ENCODE measurements at places on chromosomes 4 and X. TPM values are rescaled to one million over a fixed set of nuclear protein-coding genes. Genes with fewer than 3 reads are reported as not detected.

DNA sequence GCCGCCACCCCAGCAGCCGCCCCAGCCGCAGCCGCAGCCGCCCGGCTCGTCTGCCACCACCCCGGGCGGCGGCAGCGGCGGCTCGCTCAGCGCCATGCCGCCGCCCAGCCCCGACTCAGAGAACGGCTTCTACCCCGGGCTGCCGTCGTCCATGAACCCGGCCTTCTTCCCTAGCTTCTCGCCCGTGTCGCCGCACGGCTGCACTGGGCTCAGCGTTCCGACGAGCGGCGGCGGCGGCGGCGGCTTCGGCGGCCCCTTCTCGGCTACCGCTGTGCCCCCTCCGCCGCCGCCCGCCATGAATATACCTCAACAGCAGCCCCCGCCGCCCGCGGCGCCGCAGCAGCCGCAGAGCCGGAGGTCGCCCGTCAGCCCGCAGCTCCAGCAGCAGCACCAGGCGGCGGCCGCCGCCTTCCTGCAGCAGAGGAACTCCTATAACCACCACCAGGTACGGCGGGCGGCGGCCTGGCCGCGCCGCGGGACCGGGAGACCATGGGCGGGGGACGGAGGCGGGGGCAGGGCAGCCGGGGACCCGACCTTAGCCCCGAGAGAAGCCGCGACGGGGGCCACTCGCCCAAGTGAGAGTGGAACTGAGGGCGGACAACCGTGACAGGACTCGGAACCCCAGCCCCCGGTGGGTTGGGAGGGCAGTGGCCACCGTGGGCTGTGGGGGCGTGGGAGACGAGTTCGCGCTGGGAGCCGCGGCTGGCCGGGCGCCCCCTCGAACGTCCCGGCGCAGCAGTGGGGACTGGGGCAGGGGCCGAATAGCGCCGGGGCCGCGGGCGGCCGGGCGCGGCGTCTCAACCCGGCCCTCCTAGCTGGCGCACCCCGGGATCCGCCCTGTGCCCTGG is 1.8 kb downstream of the CPEB2 start:
- H3K4me1 ChIP-seq = peaks cover 19% of the 10 kb centered on the region
- peaks cover 6% of the 10 kb centered on the region for H3K36me3 ChIP-seq
- H3K4me3 ChIP-seq = peak overlapping the region; percentile 87
- peak; percentile 67 for DNase-seq
- H3K27me3 ChIP-seq = no peaks in the 10 kb centered on the region

DNA sequence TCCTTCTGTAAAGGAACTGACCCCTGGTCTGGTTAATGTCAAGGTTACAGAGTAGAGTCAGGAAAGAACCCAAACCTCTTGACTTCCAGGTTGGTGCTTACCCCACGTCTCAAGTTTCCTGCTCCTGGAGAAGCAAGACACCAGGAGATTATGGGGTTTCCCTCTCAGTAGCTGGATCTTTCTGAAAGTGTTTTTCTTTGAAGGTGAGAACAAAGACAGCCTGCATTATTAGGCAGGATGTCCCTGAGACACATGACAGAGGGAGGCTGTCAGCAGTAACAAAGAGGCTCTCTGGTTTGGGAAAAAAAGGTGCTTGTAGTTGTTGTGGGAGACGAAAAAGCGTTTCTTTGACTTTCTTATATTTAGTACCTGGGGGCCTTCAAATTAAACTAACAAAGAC is 44.7 kb upstream of the IGFBP7 start:
- no peaks in the 10 kb centered on the region for H3K4me1 ChIP-seq
- no peak for DNase-seq
- peaks cover 21% of the 10 kb centered on the region for H3K27me3 ChIP-seq
- no peak overlapping the region for H3K4me3 ChIP-seq
- H3K27ac ChIP-seq = no peak overlapping the region
- no peaks in the 10 kb centered on the region for H3K36me3 ChIP-seq

GRCh38 chr4:153169776-153170175 is 34.5 kb upstream of the TRIM2 start:
- no peaks in the 10 kb centered on the region for H3K4me1 ChIP-seq
- H3K4me3 ChIP-seq = no peak overlapping the region
- no peaks in the 10 kb centered on the region for H3K36me3 ChIP-seq

- H3K27ac ChIP-seq = no peak overlapping the region
- no peak for DNase-seq
- no peaks in the 10 kb centered on the region for H3K4me1 ChIP-seq
- H3K36me3 ChIP-seq = no peaks in the 10 kb centered on the region
These were observed 15.6 kb downstream of the SRPX start for GRCh38 chrX:38205039-38205438.

GRCh38 chr4:151961456-151961855 is 200.6 kb upstream of the GATB start:
- no peaks in the 10 kb centered on the region for H3K36me3 ChIP-seq
- no peaks in the 10 kb centered on the region for H3K27me3 ChIP-seq
- DNase-seq = no peak
- no peak overlapping the region for H3K27ac ChIP-seq

GRCh38 chr4:82219346-82219745 is 154.4 kb downstream of the HNRNPD start:
- H3K36me3 ChIP-seq = no peaks in the 10 kb centered on the region
- H3K4me3 ChIP-seq = no peak overlapping the region
- no peak overlapping the region for H3K27ac ChIP-seq
- peaks cover 12% of the 10 kb centered on the region for H3K4me1 ChIP-seq
- no peaks in the 10 kb centered on the region for H3K27me3 ChIP-seq
- DNase-seq = no peak

DNA sequence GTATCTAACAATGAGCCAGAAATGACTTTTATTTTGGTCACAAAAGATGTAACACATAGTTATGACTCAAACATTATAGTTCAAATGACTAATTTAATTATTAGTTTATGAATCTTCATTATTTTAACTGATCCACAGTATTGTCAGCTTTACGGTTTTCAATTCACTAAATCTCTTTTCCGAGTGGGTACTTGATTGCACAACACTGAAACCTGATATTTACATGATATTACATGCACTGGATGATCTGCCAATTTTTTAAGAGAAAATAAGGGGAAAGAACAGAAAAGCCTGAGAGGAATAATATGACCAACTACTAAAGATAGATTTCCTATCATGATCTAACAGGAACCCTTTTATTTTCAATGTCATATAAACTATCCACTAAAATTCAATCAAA is 1446.0 kb downstream of the FSTL5 start:
- no peaks in the 10 kb centered on the region for H3K27me3 ChIP-seq
- no peak overlapping the region for H3K27ac ChIP-seq
- H3K4me1 ChIP-seq = no peaks in the 10 kb centered on the region
- DNase-seq = no peak
- H3K36me3 ChIP-seq = no peaks in the 10 kb centered on the region

DNA sequence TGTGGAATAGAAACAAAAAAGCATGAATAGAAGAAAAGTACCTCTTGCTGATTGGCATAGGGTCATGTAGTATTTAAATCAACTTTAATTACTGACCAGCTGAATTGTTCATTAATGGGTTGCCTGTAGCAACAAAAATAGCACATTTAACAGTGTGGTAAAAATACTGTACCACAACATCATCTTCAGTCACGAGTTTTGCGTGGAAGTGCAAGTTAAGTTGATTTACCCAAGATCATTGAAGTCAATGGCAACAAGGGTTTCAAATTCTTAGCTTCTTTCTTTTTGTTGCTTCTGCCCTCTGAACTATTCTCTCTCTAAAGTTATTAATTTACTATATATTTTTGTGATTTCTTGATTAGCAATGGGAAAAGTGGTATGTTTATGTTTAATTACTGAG is 526.6 kb downstream of the C4orf33 start:
- H3K4me3 ChIP-seq = no peak overlapping the region
- H3K4me1 ChIP-seq = peaks cover 3% of the 10 kb centered on the region
- no peak overlapping the region for H3K27ac ChIP-seq
- no peaks in the 10 kb centered on the region for H3K36me3 ChIP-seq
- no peaks in the 10 kb centered on the region for H3K27me3 ChIP-seq
- no peak for DNase-seq

- H3K4me3 ChIP-seq = no peak overlapping the region
- H3K4me1 ChIP-seq = no peaks in the 10 kb centered on the region
- H3K27me3 ChIP-seq = no peaks in the 10 kb centered on the region
- no peaks in the 10 kb centered on the region for H3K36me3 ChIP-seq
- DNase-seq = no peak
These were observed 249.7 kb upstream of the MAGEB2 start for GRCh38 chrX:29965634-29966033.

GRCh38 chrX:46571423-46572339 is 1.9 kb upstream of the CHST7 start:
- H3K27ac ChIP-seq = peak overlapping the region; percentile 95
- H3K4me1 ChIP-seq = peaks cover 30% of the 10 kb centered on the region
- peak; percentile 24 for DNase-seq
- H3K4me3 ChIP-seq = peak overlapping the region; percentile 77
- no peaks in the 10 kb centered on the region for H3K36me3 ChIP-seq
- no peaks in the 10 kb centered on the region for H3K27me3 ChIP-seq

DNA sequence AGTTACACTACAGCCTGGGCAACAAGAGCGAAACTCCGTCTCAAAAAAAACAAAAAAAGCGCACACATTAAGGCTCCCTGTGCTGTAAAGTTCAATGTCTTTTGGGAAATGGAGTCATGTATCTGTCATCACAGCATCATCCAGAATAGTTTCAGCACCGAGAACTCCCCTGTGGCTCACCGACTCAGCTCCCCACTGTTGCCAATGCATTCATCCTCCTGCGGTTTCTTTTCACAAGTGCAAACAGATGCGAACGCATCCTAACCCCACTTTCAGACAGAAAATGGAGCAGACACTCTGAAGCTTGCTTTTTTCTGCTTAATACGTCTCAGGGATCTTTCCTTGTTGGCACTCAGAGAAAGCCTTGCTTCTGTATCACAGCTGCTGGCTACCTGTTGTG is 13.8 kb upstream of the SH3TC1 start:
- no peak overlapping the region for H3K27ac ChIP-seq
- no peak overlapping the region for H3K4me3 ChIP-seq
- no peak for DNase-seq
- no peaks in the 10 kb centered on the region for H3K4me1 ChIP-seq

DNA sequence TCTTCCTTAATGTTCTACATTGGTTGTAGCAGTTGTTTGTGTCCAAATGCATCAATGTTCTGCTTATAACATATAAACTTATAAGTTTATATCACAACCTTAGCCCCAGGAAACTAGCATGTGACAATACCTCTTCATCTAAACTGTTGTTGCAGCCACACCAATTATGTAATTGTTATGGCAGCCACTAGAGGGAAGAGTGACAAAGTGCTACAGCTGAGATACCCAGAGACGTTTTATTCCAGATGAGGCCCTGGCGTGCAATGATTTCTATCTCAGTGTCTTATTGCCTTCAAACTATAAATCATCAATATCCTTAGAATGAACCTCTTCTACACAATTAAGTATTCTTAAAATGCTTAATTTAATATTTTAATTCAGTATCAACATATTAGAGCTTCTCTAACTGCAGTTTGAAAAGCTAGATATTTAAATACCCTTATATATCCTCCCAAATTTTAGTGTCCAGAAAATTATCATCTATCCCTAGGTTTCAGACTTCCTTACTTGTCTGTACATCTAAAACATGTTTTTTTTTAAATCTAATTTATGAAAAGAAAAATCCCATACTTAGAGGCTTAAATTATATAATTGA is 171.6 kb downstream of the PCDH10 start:
- no peak for DNase-seq
- no peak overlapping the region for H3K4me3 ChIP-seq
- no peaks in the 10 kb centered on the region for H3K4me1 ChIP-seq
- H3K27ac ChIP-seq = no peak overlapping the region

DNA sequence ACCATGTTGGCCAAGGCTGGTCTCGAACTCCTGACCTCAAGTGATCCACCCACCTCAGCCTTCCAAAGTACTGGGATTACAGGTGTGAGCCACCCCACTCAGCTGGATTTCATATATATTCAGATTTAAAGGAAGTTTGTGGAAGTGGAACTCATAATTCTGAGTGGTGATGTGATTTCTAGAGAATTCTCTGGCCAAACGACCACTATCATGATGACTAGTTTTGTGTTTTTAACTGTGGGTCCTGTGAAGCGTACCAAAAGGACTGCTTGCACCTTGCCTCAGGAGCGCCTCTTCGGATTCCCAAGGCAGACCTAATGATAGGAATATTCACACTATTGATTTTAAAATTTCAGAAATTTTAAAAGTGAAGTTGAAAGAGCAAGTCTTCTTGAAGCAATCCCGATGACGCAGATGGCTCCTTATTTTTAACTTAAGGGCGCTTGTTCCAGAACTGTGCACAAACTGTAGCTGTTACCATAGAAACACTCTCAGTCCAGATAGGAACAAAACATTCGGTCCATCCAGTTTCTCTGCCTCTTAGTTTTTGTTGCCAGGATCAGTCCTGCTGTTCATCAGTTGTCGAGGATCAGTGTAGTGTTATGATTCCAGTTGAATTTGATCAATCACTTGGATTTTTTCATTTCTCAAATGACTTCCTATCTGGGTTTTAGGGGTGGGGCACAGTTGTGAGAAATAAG is 51.7 kb upstream of the CLCN4 start:
- no peaks in the 10 kb centered on the region for H3K27me3 ChIP-seq
- H3K4me3 ChIP-seq = no peak overlapping the region
- H3K27ac ChIP-seq = peak overlapping the region; percentile 60

DNA sequence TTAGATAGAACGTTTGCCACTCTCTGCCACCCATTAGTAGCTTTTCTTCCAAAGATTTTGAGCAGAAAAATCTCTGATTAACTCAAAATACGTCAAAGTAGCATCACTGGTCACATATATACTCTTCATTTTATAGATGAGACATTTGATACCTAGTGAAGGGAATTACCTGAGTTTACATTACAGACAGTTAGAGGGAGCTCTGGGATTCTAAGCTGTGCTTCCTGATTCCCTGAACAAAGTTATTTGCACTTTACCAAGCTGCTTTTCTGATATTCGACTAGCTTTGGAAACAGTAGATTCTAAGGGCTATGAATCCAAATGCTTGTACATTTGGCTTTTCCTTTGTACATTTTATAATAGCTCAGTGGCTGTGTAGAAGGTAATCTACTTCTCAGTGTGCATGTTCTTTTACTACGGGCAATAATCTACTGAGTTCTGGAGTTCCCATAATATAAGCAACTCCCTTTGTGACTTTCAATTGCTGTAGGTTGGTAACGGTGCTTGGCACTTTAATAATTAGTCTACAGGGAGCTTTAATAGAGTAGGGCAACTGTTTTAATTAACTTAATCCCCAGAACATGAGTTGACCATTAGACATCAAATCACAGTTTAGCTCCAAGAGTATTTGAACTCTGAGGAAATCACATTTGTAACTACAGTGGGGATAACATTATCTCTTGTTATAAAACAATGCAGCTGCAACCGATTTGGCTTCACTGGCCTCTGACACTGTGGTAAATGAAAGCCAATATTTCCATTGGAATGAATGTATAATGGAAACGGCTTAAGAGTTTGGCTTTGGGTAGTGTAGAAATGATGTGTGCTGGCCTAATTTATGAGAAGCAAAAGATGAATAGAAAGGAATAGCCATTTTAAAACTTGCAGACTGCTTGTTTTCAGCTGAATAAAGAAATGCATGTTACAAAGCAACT is 1602.4 kb downstream of the STIM2 start:
- H3K36me3 ChIP-seq = no peaks in the 10 kb centered on the region
- H3K4me3 ChIP-seq = no peak overlapping the region
- no peak overlapping the region for H3K27ac ChIP-seq
- no peaks in the 10 kb centered on the region for H3K4me1 ChIP-seq

- no peaks in the 10 kb centered on the region for H3K36me3 ChIP-seq
- DNase-seq = no peak
- H3K4me3 ChIP-seq = no peak overlapping the region
- H3K27ac ChIP-seq = no peak overlapping the region
- no peaks in the 10 kb centered on the region for H3K4me1 ChIP-seq
These were observed 52.5 kb downstream of the LNX1 start for GRCh38 chr4:53538756-53539155.

The KIAA1210 gene
- total RNA-seq = not detected

The ATOH1 gene
- total RNA-seq = not detected

The SLC2A9 gene
- 0.39 TPM for total RNA-seq

The SNCA gene
- 0.85 TPM for total RNA-seq

The CCDC160 gene
- total RNA-seq = not detected

The NWD2 gene
- not detected for total RNA-seq

The RHOXF2 gene
- total RNA-seq = not detected

The DMRTC1 gene
- not detected for total RNA-seq

The GC gene
- not detected for total RNA-seq

The STS gene
- total RNA-seq = 0.50 TPM

All from activated CD4-positive, alpha-beta T cell treated with anti-CD3 and anti-CD28 coated beads for 36 hours (primary cell).